Hepatocyte (in vitro differentiated cells): ENCODE measurements at places on chromosomes 16 and 17.

GRCh38 chr16:81560979-81561657 is 116.5 kb downstream of the CMIP start:
- DNase-seq = no peak

GRCh38 chr17:59842901-59843652 is 49.7 kb downstream of the TUBD1 start:
- peak; percentile 77 for DNase-seq

DNA sequence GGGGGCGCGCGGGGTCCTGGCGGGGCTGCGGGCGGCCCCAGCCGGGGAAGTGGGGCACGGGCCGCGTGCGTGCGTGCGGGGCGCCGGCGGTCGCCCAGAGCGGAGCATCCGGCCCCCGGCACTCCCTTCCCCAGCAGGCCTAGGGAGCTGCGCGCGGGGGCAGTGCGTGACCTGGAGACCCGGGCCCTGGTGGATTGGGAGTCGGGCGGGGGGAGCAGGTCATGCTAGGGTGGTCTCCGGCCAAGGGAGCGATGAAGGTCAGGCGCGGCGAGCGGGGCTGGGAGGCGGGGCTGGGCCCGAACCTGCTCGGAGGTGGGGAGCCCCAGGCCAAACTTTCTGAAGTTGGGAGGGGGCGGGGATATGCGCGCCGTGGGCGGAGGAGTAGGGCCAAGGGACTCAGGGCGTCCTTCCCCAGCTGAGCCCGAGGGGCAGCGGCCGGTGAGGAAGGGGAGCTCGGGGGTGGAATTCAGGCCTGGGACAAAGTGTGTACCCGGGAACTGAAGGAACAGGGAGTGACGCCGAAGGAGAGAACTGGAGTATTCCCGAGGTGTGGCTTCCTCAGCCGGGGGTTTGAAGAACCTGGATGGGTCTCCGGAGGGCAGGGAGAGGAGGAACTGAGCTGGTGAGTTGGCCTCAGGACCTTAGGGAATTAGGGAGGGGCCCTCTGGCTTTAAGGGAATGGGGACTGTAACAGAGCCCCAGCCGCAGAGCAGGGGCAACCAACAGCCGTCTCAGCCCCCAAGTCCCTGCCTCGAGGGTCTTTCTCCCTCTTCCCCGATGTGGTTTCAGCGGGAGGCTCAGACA is 589 bp downstream of the XYLT2 start:
- peak; percentile 55 for DNase-seq

DNA sequence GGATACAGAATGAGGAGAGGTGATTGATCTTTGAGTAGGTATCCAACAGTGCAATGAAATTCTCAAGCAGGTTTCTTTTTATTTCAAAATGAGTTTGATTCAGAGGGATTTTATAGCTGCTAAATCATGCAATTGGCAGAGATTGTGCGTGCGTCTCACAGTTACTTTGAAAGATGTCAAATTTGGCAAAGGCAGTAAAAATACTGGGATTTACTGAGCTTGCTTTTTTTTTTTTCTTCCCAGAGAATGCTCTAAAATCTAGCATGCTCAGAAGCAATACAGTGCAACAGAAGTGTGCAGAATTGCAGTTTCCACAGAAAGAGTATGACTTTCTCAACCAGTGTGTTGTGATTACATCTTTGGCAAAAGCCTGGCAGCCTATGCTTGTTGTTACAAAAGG is 410.7 kb upstream of the GOT2 start:
- no peak for DNase-seq

GRCh38 chr16:52727441-52727840 is 180.5 kb upstream of the TOX3 start:
- no peak for DNase-seq

GRCh38 chr17:38617074-38617860 is 11.5 kb upstream of the SRCIN1 start:
- no peak for DNase-seq

- no peak for DNase-seq
Observed at GRCh38 chr17:28982131-28982793, 23.6 kb downstream of the SEZ6 start.
